Omental fat pad (tissue), 4 donors: ENCODE measurements at places on chromosomes 5 and 9.

DNA sequence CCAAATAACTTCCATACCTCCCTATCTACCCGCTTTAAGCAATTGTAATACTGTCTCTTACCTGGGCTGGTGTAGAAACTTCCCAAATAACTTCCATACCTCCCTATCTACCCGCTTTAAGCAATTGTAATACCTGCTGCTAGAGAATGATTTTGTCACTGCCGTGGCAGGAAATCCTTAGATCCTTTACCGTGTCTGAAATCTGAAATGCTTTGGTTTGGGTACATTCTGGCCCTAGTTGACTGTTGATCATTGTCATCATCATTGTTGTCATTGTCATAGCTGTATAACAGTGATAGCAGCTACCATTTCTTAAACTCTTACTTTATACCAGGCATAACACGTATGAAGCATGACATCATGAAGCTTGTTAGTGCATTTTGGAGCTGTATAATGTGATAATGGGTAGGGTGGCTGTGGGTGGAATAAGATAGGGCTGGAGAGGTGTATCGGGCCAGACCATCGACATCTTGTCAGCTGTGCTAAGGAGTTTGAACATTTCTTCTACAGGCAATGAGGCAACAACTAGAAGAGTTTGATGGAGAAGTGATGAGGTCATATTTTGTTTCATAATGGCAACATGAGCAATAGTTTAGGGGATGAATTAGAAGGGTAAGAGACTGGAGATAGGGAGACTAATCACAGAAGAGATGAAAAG, 15.7 kb downstream of the PIP5K1B start:
- DNase-seq: no peak

GRCh38 chr9:135797507-135798262, 95.7 kb downstream of the KCNT1 start:
- no peak for DNase-seq

DNA sequence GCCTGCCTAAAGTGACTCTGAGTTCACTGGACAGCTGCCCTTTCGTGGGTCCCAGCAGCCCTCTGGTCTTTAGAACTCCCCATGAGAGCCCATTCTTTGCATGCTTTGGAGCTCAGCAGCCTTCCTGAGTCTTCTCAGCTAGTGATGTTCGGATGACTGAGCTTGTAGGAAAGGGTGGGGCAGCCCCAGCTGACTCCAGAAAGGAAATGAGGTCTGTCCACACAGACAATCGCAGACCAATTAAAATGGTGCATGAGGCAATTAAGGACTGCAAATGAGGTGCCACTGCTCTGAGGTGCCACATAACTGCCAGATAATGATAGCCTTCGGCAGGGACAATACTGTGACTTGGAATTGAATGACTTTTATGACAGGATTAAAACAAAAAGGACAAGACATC, 25.4 kb upstream of the TOMM5 start:
- no peak for DNase-seq

GRCh38 chr5:19534751-19535150, 453.2 kb downstream of the CDH18 start:
- DNase-seq: no peak

DNA sequence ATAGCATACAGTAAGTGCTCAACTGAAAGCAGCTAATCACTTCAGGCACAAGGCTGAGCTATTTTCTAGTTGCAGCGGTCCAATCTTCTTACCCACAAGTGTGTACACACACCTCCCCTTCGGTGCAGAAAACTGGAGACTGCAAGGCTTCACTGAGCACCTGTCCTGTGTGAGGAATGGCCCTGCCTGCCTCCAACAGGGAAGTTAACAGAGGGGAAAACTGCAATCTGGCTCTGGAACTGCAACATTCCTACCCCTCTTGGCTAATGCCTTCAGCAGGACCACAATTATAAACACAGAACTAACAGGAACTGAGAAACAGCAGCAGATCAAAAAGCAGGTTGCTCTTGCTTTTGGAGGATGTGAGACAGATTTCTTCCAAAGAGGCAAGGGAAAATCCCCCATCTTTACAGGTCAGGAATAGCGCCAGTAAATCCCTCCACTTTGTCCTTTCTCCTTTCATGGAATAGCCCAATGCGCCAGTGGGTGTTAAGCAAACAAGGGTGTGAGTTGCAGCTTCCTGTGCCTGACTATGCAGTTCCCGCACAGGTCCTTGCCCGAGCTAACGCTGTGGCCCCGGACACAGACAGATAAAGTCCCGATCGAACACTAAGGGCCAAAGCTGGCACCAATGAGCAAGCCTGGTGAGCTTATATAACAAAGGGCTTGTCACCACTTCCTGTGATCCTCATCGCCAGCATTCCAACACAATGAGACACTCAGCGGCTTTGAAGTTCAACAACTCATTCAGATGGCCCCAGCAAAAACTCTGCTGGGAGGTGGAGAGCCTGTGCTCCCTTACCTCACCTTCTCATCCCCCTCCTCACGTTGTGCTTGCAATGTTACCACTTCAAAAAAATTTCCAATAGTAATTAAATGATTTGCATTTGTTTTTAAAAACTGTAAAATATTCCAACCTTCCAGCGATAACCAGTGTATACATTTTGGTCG, 21.5 kb downstream of the SHB start:
- no peak for DNase-seq

- DNase-seq: no peak
These were observed 111.8 kb downstream of the CAVIN4 start for GRCh38 chr9:100689635-100690034.

DNA sequence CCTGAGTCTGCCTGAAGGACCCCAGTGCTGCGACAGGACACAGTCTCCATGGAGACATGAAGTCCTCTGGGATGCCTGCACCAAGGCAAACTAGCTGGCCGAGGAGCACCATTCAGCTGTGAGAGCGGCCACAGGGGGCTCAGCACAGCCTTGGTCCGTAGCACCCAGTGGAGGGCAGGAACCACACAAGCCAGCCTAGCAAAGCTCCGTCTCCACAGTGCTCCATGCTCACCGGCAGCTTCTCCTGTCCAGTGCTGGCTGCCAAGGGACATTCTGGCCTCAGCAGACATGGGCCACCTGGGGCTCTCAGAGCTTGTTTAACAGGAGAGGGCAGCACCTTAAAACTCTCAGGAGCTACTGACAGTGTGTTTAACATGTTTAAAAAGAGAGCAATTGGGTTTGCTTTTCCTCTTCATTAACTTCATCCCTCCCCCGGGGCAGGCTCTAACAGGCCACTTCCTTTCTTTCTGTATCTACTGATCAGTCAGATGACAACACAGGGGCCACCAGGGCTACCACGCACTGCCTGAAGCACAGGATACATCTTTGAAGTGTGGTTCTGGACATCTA, 57.0 kb downstream of the SECISBP2 start:
- no peak for DNase-seq

- DNase-seq: peak; percentile 32
These were observed 48.6 kb downstream of the NR2F1-AS1 start for GRCh38 chr5:93532370-93532769.

GRCh38 chr5:61617039-61617438, 285.0 kb downstream of the ZSWIM6 start:
- DNase-seq: no peak

DNA sequence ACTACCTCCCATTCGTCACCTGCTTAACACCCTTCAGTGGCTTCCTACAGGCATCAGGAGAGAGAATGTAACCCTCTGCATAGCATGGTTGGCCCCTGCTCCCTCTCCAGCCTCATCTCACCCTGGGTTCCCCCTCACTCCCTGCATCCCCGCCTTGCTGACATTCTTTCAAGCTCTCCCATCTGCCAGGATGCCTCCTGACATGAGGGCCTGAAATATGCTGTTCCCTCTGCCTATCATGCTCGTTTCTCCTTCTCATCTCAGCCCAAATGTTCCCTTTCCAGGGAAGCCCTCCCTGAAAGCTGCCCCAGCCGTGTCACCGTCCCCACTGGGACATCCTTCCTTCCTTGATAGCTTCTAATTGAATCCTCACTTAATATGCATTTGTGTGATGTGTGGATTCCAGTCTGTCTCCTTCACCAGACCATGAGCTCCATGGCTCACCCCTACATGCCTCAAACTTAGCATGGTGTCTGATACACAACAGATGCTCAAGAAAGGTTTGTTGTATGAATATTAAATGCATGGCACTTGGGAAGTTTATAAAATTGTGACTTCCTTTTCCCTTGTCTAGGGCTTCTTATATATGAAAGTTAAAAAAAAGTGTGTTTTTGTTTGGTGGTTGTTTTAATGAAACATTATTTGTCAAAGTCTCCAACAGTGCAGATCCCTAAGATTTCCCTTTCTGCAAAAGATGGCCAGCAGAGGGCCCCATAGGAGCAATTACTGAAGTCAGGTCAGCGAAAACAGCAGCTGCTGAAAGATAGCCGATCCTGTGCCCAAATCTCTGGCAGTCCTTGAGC, 7.3 kb upstream of the C5orf58 start:
- DNase-seq: peak; percentile 91

GRCh38 chr5:154642499-154643245, 112.5 kb upstream of the LARP1 start:
- no peak for DNase-seq
